ENCODE measurements at places on chromosomes 3 and 15.

GRCh38 chr3:97957617-97958311 is 14.5 kb downstream of the RIOX2 start:
- no peak for DNase-seq

DNA sequence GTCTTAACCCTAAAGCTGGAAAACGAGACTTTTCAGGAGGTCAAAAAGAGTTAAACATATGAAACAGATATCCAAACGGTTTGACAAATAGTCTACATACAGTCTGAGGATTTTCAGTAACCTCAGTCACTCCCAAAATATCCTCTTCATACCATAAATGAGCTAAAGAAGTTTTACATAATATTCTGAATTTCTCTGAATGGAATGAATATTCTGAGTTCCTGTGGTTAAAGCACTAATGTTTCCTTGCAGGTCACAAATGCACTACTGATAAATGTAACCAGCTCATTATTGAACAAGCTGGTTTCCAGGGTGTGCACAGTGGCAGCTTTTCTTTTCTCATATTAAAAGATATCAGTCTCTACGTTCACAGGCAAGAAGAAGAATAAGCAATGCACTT is 137.4 kb upstream of the POU1F1 start:
- no peak for DNase-seq

DNA sequence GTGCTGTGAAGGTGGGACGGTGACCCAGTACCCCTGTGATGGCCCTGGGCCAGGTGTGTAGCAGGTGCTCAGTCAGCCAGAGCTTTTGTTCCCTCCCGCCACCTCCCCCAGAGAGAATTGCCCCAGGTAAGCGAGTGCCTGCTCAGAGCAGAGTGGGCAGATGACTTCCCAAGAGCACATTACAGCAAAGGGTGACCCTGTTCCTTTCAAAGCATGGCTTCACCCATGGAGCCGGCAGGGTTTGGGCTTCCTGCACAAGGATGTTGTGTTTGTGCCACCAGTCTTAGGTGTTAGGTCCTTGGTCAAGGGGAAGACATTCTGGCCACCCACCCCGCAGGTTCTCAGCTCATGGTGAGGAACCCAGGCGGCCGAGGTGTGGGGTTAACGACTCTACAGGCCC is 30.7 kb downstream of the SLC6A6 start:
- DNase-seq, result no peak

DNA sequence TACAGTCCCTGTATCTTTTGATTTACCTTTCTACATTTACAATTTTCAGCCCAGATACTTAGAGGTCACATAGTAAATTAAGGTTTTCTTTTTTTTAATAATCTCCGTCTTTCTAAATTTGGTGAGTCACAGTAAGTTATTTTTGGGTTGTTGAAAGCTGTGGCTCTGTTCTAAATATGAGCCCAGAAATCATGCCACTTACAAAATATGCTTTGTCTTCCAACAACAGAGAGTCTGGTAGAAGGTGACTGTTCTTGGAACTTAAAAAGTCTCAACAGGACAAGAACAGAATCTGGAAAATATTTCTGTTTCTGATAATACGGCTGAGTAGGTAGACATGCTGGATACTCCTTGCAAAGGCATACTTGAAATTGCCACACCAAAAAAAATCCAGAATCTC is 16.0 kb downstream of the GOLGA8S start:
- DNase-seq, result no peak

GRCh38 chr15:80461356-80462095 is 57.3 kb downstream of the ARNT2 start:
- no peak for DNase-seq

DNA sequence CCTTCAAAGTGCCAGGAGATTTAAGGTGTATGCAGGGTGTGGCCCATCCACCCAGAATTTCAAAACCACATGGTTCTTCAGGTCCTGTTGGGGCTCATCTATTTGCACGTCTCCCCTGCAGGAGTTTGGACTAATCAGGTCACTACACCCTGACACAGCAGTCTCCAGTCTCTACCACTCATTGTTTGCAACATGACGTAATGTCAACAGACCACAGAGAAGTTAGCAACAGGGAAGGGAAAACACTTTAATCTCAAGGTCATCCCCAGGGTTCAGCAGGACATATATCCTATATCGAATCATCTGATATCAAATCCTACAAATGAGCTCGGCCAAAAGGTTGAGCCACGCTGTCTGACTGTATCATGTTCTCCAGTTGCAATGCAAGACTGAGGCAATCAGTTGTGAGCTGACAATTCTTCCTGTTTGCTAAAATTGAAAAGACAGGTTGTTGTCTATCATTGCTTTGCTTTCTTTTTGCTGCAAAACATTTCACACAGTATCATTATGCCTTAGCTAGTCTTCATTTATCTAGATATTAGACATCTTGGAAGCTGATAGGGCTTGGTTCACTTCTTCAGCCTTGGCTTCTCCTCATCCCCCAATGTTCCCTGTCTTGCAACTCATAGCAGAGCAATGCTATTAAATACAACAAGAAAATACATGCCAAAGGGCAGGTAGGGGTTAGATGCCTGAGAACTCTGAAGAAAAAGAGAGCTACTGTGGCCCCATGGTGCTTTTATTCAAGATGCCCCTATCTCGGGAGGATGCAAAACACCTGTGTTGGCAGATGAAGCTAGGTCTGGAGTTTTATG is 13.4 kb upstream of the LEKR1 start:
- no peak for DNase-seq

- no peak for DNase-seq
These were observed 289.3 kb upstream of the PLSCR5 start for GRCh38 chr3:146894406-146894805.

DNA sequence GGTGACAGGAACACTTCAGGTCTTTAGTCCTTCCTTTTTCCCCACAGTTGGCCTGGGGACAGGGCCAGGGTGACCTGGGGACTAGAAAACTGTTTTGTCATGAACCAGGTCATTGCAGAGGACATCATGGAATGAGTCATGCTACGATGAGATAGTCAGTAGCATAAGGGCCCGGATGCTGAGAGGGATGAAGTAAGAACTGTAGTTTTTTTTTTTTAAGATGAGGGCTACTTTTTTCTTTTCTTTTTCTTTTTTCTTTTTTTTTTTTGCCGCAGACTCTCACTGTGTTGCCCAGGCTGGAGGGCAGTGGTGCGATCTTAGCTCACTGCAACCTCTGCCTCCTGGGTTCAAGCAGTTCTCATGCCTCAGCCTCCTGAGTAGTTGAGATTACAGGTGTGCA is 8.0 kb downstream of the MAP2K5 start:
- no peak for DNase-seq

DNA sequence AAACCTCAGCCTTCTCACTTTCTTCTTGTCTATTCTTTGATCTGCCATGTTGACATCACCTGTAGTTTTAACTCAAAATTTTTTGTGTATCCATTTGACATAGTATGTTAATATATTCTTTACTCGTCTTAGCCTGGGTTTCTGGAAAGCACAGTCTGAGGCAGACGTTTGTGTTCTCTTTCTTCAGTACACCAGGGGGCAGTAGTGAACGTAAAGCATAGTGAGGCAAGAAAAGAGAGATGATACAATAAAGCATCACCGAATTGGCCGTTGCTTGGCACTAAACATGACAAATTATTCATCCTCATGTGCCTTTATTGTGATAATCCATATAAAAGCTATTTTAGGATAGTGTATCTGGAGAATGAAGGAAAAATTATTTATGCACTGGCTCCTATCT is 141.0 kb upstream of the MYRIP start:
- peak; percentile 16 for DNase-seq

GRCh38 chr15:34853001-34853758 is 57.8 kb upstream of the ACTC1 start:
- DNase-seq, result no peak

GRCh38 chr15:49902685-49903501 is 216.1 kb downstream of the ATP8B4 start:
- no peak for DNase-seq

GRCh38 chr3:123755501-123755900 is 128.6 kb downstream of the MYLK start:
- DNase-seq, result no peak

- DNase-seq, result no peak
These were observed 27.1 kb upstream of the LACTB start for GRCh38 chr15:63094495-63094931.

DNA sequence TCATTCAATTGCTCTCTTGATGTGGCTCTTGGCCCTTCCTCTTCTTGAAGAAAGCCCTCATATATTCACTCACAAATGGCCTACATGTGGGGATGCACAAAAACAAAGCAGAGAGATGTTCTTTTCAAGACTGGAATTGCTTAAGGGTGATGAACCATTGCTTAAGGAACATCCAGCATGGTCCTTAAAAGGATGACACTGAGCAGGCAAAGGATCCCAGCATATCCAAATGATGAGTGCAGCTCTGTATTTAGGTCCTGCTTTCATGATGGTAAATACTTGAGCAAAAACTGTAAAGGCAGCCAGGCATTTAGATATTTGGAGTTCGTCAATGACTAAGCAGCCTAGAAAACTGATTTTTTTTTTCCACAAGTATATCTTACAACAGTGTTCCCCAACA is 173.8 kb upstream of the ARRDC4 start:
- no peak for DNase-seq

GRCh38 chr3:43759297-43759782 is 68.6 kb downstream of the ABHD5 start:
- DNase-seq, result no peak

GRCh38 chr3:82261013-82261412 is 499.6 kb upstream of the GBE1 start:
- DNase-seq, result no peak

GRCh38 chr3:66452303-66453011 is 48.4 kb downstream of the LRIG1 start:
- DNase-seq, result no peak

- DNase-seq, result no peak
These were observed 112.7 kb downstream of the TNIK start for GRCh38 chr3:171347301-171348039.

DNA sequence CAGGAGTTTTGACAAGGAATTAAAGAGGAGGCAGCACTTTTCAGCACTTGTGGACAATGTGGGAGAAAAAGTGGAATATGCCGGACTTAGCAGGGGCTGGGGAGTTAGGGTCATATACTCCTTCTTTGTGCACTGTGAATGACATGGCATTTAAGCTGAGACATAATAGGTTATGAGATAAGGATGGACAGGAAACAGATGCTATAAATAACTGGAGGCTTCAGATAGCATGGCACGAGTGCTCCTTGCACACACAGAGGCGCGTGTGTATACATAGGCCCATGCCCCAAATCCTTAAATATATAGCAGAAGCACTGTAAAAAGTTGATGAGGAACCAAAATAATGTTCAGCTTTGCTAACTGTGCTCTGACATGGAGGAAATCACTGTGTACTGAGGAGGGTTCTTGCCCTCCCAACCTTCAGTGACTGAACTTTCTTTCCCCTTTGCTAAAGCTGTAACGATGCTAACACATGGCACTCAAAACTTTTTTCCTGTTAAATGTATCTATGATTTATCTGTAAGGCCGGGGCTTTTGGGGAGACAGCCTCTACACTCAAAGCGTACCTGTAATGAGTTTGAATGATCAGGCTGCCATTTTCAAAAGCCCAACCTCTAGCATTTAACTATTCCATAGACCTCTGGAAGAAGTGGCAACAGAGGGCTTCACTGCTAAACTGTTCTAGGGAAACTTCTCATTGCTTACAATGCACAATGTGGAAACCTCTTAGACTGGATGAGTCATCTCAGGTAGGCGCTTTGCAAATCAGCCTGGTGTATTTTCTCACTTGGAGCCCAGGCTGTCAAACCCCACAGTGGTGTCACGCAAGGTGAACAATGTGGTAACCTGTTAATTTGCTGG is 784.6 kb downstream of the NR2F2 start:
- no peak for DNase-seq

GRCh38 chr3:46593274-46593862 is 19.0 kb upstream of the FAM240A start:
- DNase-seq, result no peak

GRCh38 chr3:108099679-108100428 is 9.0 kb upstream of the CD47 start:
- DNase-seq, result no peak

DNA sequence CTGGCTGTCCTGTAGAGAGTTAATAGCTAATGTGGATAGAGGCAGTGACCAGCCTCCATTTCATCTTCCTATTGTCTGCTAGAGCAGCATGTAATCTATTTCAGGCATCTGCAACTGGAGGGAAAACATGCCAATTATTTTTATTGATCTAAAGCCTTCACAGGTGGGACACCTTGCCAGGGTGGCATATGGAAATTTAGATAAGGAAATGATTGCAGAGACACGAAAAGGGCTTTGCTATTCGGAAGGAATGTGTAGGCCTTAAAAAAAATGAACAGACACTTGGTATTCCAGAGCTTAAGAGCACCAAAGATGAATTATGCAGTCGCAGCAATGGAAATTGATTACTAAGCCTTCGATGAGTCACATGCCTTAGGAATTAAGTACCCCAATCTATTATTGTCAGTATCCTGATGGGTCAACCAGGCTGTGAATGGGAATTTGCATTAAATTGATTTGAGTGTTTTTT is 454.7 kb downstream of the SQOR start:
- no peak for DNase-seq

- no peak for DNase-seq
These were observed 16.2 kb upstream of the HERC1 start for GRCh38 chr15:63849906-63850305.

DNA sequence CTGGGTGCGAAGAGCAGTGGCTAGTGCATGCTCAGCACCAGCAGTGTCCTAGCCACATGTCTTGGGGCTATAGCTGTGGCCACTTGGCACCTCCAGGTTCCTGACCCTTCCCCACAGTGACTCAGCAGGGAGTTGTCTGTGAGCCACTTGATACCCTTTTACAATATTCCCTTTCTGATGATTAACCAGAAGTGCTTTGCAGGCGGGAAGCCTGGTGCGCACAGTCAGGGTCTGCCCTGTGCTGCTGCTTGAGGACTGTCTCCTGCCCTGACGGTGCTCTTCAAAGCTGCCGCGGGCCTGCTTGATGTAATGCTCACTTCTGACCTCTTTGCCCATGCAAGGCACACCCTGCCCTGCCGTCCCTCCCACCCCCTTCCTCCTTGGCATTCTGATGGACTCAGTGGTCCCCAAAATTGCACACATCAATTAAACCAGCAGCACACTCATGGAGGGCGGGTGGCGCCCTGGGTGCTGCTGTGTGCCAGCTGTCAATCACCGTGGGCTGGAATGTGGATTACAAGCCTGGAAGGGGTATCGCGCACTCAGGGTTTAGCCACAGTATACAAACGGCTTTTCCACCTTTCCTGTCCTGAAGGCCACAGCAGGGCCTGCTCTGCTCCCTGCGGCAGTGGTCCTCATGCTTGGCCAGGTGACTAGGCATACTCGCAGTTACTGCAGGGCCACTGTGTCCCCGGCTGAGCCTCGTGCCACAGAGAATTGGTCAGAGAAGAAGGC is 40.9 kb upstream of the PCSK6 start:
- no peak for DNase-seq

All from NCI-H526 treated with DMSO at 0.1 percent for 48 hours (cell line).